ENCODE measurements at places on chromosomes 3 and 15.

DNA sequence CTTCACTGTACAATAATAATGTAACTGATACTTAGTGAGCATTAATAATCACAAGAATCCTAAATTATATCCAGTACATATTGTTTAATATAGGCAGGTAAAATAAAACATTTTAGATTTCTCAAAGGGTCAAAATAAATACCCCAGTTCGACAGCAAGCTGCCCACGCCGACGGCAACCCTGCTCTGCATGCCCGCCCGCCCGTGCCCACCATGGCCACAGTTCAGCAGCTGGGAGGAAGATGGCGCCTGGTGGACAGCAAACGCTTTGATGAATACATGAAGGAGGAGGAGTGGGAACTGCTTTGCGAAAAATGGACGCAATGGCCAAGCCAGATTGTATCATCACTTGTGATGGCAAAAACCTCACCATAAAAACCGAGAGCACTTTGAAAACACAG is 22.9 kb downstream of the BTBD1 start:
- DNase-seq = no peak

DNA sequence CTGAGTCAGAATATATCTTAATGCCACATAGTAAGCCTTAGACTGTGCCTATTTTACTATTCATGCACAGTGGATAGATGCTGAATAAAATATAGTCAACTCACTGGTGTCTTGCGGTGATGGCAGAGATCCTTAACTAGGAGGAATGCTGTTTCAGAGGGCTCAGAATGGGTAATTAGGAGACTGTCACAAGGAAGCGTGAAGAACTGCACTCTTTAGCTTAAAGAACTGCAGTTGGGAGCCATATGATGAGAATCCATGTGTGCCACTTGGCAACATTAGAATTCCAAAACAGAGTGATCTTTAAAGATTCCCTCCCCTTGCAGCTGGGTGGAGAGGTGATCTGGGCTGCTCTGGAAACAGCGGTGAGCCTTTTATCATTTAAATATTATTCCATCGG is 357.6 kb downstream of the MCTP2 start:
- DNase-seq = no peak

DNA sequence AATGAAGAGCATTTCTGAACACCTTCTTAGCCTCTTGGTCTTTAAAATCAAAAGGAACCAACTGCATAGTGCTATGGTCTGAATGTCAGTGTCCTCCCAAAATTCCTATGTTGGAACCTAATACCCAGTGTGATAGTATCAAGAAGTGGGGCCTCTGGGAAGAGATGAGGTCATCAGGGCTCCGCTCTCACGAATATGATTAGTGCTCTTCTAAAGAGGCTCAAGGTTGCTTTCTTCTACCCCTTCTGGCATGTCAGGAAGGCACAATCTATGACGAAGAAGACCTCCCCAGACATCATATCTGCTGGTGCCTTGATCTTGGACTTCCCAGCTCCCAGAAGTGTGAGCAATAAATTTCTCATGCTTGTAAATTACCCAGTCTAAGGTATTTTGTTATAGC is 209.5 kb downstream of the MAGI1 start:
- DNase-seq = no peak

DNA sequence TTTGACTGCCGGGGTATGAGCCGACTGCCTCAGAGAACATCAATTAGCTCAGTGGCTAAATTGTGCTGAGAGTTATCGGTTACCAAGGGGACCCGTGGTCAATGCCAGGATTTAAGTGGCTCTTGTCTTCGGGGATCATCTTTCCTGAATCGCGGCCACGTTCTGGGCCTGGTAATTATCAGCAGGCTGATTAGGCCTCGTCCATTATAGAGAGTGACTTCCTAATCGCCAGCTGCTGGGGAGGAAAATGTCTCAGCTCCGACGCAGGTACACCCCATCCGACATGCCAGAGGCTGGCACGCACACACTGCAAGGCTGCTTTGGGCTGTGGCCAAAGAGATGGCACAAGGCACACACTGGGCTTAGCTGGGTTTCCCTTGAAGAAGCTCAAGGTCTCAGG is 10.6 kb downstream of the TRH start:
- DNase-seq = no peak

GRCh38 chr3:140018556-140018955 is 83.6 kb downstream of the CLSTN2 start:
- no peak for DNase-seq

DNA sequence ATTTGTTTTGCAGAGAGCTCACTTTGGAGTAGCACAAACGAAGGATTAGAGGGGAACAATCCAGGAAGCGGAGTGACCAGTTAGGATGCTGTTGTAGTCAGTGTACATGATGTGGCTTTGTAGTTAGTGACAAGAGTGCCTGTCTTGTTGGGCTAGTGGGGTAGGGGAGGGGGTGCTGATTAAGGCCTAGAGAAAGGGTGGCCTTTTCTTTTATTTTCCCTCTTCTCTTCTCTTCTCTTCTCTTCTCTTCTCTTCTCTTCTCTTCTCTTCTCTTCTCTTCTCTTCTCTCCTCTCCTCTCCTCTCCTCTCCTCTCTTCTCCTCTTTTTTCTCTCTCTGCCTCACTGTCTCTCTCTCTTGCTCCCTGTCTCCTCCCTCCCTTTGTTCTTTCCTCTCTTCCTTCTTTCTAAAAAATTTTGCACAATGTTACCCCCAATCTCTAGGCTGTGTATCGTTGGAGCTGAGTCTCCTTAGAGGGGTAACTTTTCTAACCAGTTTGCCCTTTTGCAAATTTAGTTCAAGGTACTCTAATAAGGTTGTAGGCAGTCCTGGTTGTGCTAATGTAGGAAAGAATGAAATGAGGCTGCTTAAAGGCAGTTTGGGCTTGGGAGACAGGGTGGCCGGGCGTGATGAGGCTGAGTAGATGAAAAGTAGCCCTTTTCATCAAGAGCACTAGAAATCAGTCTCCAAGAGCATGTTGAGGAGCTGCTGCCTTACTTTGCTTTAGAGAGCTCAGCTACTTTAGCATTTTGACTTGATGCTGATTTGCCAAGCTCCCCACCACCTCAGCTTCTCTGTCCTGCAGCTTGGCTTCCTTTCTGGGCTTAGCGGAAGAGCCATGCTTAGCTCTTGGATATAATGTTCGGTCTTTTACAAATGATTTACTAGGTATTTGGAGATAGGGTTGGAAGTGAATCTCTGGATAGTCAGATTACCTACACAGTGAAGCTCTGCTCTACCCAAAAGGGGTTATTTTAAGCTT is 58.6 kb downstream of the SV2B start:
- no peak for DNase-seq

DNA sequence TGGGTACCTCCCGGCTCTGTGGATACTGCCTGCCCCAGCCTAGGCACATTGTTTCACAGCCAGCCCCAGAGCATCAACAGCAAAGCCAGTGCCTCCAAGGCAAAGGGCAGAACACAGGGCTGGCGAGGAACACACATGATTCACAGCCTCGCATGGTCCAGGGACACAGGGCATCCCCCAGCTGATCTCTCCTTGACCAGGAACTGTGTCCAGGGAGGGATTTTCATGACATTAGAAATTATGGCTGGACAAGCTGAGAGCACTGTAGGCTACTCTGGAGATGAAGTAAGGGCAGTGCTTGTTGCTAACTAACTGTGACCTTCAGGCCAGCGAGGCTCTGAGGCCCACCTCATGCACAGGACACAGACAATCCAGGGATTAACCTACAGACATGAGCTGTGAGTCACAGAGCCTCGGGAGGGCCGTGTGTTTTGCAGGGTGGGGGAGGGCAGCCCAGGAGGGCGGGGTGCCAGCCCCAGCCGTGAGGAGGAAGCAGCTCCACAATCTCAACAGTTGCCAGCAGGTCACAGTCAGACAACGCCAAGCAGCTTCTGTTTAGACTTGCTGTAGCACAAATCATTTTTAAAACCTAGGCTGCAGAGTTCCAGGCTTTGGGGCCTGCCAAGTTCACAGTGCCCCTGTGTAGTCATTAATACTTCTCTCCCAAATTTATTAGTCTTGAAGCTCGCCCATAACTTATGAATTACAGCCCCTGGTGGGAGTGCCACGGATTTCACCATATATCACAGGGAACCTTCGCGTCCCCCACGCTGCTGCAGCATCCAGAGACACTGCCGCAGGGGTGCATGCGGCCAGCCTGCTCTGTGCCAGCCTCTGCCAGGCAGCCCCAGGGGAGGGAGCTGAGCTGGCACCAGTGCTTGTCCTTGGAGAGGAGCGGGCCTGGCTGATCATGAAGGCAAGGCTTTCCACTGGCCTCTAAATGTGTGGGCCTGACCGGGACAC is 114.7 kb downstream of the ETFA start:
- DNase-seq = no peak

GRCh38 chr15:29822100-29822683 is at the start of gene TJP1:
Gene TJP1 (minus strand): TSS chr15:29822468. CDS start chr15:29822028, 440 bp downstream.
- peak; percentile 80 for DNase-seq

DNA sequence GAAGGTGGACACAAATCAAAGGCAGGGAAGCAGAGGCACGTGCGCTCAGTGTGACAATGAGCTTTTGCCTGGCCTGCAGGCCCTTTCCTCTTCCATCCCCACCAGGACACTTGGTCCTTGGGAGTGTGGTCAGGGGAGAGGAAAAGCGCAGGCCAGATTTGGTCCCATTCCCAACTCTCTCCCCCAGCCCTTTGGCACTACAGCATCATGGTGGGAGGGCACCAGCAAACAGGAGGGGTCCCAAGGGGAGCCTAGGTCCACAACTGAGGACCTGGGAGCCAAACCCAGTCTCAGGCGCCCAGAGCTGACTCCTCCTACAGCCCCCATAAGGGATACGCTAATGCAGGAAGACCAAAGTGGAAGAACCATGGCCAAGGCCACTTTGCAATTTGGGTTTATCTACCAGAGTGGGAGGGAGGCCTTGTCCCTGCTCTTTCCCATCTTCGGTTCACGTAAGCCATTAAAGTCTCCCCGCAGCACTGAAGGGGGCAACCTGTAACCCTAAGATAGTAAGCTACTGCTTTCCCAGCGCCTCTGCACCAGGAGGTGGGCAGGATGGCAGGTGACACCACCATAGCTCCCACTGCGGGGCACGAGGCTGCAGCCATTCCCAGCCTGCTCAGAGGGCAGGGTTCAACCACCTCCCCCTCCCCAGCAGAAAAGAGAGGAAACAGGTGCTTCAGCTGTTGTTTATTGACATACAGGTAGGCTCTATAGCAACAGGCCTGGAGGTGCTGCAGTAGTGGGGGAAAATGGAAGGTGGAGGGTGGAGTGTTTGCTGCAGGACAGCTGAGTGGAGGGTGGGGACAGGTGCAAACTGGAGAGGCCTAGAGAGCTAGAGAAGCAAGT is 993 bp upstream of the GRAMD2A start:
- no peak for DNase-seq
